Suppressor macrophage (primary cell): ENCODE measurements at places on chromosomes 11 and 22.
A peak's percentile ranks its signal among the peaks of the same experiment; 100 is the strongest.

DNA sequence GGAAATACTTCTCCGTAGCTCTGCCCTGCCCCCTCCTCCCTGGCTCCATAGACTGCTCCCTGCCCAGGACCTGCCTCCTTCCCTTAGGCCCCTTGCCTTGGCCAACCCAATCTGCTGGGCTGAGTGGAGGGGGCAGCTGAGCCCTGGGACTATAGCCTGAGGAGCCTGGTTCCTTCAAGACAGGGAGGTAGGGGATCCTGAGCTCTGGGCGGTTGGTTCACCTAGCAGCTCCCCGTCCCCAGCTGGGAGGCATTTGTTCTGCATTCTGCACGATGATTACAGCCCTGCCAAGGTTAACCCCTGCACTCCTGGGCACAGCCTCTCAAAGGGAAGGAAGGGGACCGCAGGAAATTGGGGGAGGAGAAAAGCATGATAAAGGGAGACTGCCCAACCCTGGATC lies 3.6 kb upstream of the CDC42EP1 start:
- DNase-seq, result no peak

DNA sequence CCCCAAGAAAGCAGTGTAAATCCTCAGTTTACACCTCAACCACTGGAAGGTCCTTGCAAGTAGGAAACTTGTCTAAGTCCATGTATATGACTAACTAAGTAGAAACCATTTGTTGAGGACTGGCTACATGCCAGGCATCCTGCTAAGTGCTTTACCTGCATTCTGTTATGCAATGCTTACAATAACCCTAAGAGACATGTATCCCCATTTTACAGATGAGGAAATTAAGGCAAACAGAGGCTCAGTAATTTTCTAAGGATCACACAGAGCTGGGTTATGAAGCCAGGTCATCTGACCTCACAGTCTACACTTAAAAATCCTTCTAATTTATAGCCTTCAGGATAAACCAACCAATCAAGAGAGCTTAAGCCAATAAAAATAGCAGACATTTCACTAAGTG lies 1.5 kb downstream of the TIMM10 start:
- DNase-seq, result no peak

GRCh38 chr11:452916-453527 lies 2.9 kb downstream of the PTDSS2 start:
- DNase-seq, result no peak

DNA sequence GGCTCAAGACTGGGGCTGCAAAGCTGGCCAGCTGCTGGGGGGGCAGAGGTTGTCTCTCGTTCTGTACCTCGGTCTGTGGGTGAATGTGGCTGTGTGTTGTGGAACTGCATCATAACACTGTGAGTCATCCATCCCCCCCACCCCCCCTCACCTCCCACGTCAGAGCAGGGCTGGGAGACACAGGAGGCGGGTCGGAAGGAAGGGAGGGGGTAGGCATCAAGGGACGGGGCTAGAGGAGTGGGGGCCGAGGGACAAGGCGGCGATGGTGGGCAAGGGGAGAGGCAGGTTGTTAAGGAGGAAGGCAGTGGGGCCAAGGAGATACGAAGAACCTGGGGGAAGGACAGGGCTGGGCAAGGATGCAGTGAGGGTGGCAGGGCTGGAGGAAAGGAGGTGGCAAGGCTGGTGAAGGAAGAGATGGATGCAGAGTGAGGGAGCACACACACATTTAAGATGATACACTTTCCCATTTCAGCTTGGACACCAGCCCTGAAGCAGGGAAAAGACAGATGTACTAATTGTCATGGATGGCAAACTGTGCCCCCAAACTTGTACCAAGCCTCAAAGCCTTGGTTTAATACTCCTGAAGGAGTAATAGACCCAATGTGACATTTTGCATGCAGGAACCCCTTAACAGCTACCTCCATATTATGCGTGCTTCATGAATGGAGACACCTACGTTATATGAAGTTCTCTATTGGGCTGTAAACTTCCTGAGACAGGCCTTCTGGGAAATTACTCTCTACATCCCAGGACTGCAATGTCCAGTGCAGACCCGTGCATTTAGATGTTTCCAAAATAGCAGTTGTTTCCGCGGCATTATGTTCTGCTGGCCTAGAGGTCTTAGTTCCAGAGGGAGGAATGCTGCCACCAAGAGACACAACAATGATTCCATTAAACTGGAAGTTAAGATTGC lies at the start of gene YPEL4:
Gene YPEL4, minus strand, starts transcription at position 87 of the 913 bp plus-strand sequence. CDS start 2,805 bp downstream, outside the sequence.
- peak; percentile 77 for DNase-seq

- DNase-seq, result peak; percentile 84
Measured at GRCh38 chr11:64146036-64146955, 19.6 kb downstream of the MACROD1 start.

DNA sequence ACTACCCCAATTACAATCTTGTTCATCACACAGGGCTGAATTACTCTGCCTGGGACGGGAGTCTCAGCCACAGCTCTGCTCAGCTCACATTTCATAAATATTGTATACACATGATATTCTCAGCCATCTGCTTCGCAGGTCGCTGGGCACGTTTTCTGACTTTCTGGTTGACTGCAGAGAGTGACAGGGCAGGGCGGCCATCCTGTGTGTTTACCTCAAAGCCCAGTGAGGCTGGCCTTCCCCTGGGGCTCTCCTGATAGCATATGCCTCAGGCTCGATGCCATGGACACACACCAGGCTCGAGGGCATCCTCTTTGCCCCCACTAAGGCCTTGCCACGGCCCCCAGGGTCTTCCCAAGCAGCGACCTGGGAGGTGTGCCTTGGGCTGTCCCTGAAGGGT lies 345.0 kb downstream of the CADM1 start:
- no peak for DNase-seq

- DNase-seq, result no peak
Measured at GRCh38 chr11:122100756-122101080, 15.3 kb downstream of the BLID start.

- DNase-seq, result no peak
Measured at GRCh38 chr11:17892409-17892808, 120.4 kb downstream of the SERGEF start.

GRCh38 chr22:41899110-41899509 lies 15.8 kb downstream of the SHISA8 start:
- DNase-seq, result no peak

- DNase-seq, result peak; percentile 63
Measured at GRCh38 chr22:37824674-37825641, 1.8 kb downstream of the GALR3 start.

GRCh38 chr11:66015454-66015881 lies 3.7 kb downstream of the CST6 start:
- no peak for DNase-seq

- peak; percentile 88 for DNase-seq
Measured at GRCh38 chr22:22450343-22450839, 58.2 kb downstream of the ZNF280B start.

DNA sequence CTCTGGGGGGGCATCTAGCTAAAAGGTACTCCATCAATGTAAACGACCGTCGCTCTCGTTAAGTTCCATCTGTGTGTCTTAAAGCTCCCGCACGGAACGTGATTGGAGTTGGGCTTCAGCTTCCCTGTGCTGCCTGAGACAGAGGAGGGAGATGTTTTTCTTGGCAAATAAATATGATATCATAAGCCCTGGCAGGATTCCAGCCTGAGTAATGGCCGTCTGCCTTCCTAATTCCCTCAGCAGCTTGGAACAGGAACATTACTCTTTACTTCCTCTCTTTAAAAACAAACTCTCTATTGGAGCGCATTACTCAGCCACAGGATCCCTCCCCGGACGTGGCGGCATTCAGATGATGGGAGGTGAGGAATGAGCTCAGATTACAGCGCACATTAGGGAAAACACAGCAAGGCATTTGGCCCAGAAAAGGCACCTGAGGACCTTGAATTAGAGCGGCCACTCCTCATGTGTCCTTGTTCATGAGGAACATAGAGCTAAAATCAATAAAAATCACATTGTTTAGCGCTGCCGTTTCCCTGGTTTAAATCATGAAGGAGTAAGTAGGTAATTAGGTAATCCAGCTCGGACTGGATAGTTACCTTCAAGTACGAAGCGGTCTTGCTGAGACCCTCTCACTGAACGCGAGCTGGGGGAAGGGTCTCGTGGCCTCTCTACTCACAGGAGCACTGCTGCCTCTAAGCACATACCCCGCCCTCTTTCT lies 230.4 kb downstream of the ST3GAL4 start:
- peak; percentile 84 for DNase-seq

GRCh38 chr11:77990981-77991380 lies 3.5 kb downstream of the INTS4 start:
- DNase-seq, result no peak

DNA sequence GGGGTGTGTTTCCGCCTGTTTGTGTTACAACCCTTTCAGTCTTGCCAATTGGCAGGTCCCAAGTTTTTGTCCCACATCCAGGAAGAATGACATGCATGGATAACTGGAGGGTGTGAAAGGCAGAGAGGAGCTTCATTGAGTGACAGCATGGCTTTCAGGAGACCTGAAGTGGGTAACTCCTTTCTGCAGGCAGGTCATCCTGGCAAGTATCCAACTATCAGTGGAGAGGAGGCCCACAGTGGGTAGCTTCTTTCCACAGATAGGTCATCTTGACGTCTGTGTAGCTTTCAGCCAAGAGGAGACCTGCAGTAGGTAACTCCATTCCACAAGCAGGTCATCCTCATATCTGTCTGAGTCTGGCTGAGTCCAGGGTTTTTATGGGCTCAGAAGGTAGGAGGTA lies 1268.8 kb upstream of the CNTN5 start:
- no peak for DNase-seq

- DNase-seq, result no peak
Measured at GRCh38 chr11:120354068-120354467, 17.9 kb downstream of the ARHGEF12 start.

DNA sequence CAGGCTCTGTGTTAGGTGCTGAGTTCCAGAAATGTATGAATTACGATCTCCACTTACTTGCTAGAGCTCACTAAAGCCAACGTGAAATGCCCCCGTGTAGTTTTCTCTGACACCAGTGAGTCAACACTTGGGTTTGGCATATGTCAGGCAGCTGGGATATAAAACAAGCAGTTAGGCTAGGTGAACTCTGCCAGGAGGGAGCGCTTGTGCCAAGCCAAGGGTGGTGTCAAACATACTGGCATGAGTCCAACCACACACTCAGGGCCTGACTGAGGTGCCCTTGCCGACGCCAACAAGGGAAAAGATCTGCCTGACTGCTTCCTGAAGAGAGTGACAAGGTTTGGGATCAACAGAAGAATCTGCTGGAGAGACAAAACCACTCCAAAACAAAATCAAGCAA lies 167.8 kb upstream of the NARS2 start:
- DNase-seq, result no peak

- DNase-seq, result no peak
Measured at GRCh38 chr22:33844273-33844672, 76.0 kb downstream of the LARGE1 start.

GRCh38 chr22:32712644-32713355 lies 88.7 kb upstream of the TIMP3 start:
- DNase-seq, result peak; percentile 80

DNA sequence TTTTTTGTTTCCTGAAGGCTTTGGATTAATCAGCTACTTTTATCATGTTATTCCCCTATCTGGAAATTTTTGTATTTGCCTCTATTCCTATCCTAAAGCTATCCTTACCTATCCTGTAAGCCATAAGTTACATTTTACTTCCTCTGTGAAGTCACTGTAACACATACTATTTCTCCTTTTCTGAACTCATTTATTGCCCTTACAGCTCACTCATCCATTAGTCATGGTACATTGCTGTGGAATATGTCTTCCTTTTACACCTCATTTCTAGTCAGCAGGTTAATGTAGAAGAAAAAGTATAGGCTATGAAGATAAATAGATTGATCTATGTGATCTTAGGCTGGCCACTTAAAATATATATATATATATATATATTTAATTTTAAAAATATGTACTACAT lies 28.0 kb downstream of the SWAP70 start:
- DNase-seq, result peak; percentile 14

- DNase-seq, result peak; percentile 26
Measured at GRCh38 chr22:29964776-29965175, 81.8 kb downstream of the MTMR3 start.

GRCh38 chr22:32558681-32559355 lies 84.2 kb downstream of the FBXO7 start:
- no peak for DNase-seq

DNA sequence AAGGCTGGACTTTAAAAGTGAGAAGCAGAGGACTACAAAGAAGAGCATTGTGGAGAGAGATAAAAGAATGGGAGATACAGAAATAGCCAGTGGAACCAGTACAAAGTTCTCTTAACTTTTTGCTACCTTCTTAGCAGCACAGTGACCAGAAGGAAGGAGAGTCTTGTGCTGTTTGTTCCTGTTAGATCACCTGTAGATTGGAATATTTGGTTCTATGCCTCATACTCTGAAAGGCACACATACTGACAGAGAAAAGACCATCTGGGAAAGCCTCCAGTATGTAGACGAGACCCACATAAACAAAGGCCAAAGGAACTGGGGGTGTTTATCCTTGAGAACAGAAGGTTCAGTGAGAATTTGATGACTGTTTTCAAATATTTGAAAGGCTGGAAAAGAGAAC lies 18.7 kb downstream of the RNF141 start:
- no peak for DNase-seq

DNA sequence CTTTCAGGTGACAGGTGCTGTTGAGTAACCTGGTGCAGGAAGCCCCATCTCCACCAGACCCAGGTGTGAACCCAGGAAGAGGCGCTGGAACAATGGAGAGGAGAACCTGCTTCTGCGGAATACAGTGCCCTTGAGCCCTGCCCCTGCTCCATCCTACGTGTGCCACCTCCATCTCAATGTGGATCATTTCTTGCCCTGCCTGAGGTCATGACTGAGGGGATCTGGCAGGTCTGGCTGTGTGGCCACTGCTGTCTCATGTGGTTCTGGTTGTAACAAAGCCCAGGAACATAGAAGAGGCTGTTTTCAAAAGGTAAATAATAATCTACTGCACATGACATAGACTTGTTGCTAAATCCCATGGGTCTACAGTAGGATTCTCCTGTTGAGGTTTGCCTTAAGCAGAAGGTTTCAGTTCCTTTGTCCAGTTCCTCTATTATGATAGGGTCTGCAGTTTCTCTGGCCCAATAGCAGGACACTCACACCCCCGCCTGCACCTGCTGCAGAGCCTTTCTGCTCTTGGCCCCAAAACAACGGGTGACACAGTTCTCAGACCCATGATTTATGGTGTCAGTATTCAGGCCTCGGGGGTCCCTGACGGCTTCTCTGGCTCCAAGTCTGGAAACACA lies 113.5 kb upstream of the IGLL5 start:
- DNase-seq, result peak; percentile 74

DNA sequence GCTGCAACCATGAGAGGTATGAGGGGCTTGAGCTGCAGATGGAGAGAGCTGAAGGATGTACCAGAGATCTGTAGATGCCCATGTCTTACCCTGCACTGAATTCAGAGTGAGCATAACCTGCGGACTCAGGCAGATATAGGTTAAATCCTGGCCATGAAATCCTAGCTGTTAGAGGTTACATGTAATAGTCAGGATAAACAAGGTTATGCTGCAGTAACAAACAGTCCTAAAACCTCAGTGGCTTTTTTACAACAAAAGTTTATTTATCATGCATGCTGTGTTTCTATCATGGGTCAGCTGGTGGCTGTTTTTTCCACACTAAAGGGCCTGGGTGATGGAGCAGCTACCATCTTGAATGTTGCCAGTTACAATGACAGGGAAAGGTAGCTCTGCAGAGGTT lies 69.8 kb downstream of the LHFPL7 start:
- no peak for DNase-seq
